CD4-positive, alpha-beta T cell treated with Interleukin-4 for 1 hour (primary cell): ENCODE measurements at places on chromosomes 4 and X.

GRCh38 chrX:111322231-111322855 is 52.1 kb upstream of the CAPN6 start:
- no peak for DNase-seq

GRCh38 chrX:21374163-21374993 is at the start of gene CNKSR2:
Gene CNKSR2 (plus strand): TSS chrX:21374418. CDS start chrX:21374898, 480 bp downstream.
- peak; percentile 81 for DNase-seq

DNA sequence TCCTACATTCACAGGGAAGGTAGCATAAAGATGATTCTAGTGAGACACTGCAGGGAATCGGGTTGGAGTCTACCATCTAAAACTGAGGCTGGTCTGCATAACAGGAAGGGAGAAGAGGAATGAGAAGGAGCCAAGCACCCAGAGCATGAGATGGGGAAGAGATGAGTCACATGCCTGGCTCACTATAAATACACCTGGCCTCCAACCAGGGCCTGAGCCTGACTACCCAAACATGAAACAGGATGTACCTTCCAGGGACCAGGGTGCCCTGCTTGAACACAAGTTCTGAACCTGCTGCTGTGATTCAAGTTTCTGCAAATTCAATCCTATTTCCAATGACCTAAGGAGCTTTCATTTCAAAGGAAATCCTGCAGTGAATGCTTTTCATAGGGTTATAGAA is 24.9 kb downstream of the CD99L2 start:
- no peak for DNase-seq

GRCh38 chr4:183875251-183875825 is 29.8 kb upstream of the STOX2 start:
- no peak for DNase-seq

GRCh38 chr4:178296669-178297068 is 854.4 kb upstream of the AGA start:
- DNase-seq, result no peak

DNA sequence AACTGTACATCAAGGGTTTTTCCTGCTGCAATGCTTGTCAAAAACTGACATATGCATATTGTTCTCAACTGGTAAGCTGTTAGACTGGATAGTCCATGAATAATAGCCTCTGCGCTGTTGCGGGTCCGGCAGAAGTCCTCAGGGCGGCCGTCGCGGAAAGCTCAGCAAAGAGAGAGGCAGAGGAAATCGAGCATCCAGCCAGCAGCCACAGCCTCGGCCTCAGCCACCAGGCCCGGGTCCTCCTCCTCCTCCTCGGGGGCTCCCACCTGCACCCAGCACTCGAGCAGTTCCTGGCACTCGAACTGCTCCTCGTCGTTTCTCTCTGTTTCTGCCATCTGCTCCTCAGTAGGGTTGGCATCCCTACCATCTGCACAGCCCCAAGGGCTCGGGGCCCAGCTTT is 53.7 kb downstream of the UPRT start:
- DNase-seq, result no peak

DNA sequence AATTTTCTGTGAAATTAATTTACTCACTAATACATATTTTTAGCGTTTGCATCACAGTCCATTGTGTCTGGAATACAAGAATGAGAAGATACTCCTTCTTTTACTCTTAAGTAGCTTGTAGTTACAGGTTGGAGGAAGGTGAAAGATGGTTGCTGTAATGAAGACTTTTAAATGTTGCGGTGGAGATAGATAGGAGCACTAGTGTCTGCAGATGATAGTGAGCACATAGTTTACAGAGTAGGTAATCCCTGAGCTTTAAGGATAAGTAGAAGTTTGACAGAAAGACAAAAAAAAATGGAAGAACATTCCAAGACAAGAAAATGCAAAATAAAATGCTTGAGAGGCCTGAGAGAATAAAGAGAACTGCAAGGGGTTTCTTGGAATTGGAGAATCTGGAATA is 5.4 kb upstream of the SLC39A8 start:
- DNase-seq, result no peak

GRCh38 chr4:181219783-181220416 is 1023.3 kb upstream of the TENM3 start:
- no peak for DNase-seq

DNA sequence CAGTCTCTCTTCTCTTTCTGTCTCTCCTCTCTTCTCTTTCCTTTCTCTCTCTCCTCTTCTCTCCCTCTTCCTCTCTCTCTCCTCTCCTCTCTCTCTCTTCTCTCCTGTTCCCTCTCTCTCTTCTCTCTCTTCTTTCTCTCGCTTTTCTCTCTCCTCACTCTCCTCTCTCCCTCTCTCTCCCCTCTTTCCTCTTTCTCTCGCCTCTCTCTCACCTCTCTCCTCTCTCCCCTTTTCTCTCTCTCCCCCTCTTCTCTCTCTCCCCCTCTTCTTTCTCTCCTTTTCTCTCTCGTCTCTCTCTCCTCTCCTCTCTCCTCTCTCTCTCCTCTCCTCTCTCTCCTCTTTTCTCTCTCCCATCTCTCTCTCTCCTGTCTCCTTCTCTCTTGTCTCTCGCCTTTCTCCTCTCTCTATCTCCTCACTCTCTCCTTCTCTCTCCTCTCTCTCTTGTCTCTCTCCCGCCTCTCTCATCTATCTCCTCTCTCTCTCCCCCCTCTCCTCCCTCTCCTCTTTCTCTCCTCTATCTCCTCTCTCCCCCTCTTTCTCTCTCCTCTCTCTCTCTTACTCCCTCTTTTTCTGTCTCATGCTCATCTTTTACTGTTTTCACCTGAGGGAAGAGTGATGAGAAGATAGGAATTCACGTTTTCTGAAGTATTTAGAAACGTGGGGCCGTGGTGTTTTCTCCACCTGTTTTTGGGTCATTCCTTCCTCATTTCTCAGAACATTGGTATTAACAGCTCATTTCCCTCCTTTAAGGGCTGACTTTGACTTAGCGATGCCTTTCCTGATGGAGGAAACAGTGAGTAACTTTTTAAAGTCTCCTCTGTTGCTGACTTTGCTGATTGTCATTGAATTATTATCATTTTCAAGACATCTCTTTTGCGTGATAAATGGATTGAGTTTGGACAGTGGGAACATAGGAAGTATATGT is 80.6 kb upstream of the CD99 start:
- peak; percentile 4 for DNase-seq

GRCh38 chrX:103513476-103514108 is 5.7 kb downstream of the RAB40A start:
- DNase-seq, result no peak

- DNase-seq, result peak; percentile 81
These were observed at the start of gene BANK1 for GRCh38 chr4:101790521-101791181. Gene BANK1 (plus strand): TSS chr4:101790730. CDS start chr4:101790881, 151 bp downstream.

GRCh38 chr4:150722908-150723362 is 141.0 kb downstream of the MAB21L2 start:
- no peak for DNase-seq

DNA sequence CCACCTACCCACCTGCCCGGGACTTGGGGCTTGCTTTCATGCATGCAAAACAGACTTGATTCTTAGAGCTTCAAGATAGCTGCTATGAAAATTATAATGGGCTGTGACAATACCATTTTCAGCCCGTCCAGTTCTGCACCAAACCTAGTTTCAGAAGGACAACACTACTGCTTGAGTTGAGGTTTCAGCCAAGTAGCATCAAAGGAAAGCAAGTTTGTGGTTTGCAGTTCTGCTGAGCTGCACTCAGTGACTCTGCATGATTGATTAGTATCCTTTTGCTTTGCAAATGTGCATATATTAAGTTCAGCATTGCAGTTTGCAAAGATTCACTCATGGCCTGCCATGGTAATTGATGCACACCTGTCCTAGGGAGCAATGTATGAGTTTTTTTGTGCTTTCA is 442.7 kb downstream of the RPA4 start:
- no peak for DNase-seq

- no peak for DNase-seq
These were observed 85.4 kb upstream of the RAPGEF2 start for GRCh38 chr4:159017323-159018026.

- DNase-seq, result no peak
These were observed 275.0 kb upstream of the CLNK start for GRCh38 chr4:10959586-10959985.

DNA sequence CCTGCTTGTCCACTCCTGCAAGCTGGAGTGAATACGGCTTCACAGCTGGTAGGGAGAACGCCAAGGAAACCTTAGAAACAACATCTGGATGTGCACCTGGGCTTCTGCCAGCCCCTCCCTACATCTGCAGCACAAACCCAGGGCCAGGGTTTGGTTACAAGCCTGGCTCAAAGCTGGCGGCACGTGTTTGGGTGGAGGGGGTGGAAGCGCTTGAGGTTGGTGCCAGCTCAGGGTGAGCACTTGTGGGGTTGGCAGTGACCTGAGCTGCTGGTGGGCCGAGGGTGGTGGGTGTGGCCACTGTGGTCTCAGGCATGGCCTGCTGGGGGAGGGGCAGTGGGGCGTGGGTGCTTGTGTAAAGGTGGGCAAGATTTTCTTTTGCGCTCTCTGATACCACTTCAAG is 15.6 kb downstream of the ELF4 start:
- DNase-seq, result no peak

DNA sequence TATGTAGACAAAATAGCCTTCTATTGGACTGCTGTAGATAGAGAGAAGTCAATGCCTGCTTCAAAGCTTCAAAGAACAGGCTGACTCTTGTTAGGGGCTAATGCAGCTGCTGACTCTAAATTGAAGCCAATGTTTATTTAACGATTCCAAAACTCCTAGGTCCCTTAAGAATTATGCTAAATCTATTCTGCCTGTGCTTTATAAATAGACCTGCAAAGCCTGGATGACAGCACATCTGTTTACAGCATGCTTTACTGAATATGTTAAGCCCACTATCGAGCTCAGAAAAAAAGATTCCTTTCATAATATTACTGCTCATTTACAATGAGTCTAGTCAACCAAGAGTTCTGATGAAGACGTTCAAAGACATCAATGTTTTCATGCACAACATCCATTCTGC is 54.8 kb upstream of the RBMXL3 start:
- DNase-seq, result no peak
